ENCODE measurements at places on chromosomes 1 and 21.

DNA sequence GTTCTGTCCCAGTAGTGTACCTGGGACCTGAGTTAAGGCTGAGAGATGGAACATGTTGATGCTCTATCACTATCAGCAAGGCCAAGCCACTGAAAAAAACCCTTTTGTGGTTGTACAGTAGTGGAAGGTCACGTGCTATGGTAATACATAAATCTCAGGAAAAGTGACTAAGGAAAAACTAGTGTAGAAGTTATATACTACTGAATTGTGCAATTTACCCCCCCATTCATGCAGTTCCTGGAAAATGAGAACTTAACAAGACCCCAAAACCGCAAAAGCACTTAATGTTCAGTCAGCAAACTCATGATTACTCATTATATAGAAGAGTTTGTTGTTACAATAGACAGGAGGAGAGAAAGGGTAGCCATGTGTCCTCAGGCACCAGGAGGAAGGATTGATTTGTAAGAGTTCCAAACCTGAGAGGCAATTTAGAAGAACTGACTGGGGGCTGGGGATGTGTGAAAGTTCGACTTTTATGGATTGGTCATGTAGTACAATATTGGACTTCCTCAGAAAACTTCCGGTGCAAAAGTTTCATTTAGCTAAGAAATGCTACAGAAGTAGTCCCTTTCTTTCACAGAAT, 91.6 kb downstream of the RGL1 start:
- DNase-seq = no peak

DNA sequence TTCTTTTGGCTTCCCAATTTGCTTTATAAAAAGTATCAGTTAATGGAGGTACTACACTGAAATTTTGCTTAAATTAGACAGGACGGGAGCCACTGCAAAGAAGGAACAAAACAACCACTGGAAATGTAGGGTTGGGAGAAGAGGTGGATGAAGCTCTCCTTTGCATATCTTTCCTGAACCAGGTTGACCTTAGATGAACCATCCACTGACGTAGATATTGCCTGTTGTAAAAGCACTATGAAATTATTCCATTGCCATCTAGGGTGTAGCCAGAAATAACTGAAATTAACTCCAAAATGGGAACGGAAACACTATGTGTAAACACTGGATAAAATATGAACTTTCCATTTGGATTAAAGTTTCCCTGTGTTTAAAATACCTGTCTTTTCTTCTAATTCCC, 1.2 kb upstream of the ABL2 start:
- DNase-seq = no peak

- no peak for DNase-seq
Measured at GRCh38 chr1:8394456-8395321, 76.8 kb downstream of the SLC45A1 start.

DNA sequence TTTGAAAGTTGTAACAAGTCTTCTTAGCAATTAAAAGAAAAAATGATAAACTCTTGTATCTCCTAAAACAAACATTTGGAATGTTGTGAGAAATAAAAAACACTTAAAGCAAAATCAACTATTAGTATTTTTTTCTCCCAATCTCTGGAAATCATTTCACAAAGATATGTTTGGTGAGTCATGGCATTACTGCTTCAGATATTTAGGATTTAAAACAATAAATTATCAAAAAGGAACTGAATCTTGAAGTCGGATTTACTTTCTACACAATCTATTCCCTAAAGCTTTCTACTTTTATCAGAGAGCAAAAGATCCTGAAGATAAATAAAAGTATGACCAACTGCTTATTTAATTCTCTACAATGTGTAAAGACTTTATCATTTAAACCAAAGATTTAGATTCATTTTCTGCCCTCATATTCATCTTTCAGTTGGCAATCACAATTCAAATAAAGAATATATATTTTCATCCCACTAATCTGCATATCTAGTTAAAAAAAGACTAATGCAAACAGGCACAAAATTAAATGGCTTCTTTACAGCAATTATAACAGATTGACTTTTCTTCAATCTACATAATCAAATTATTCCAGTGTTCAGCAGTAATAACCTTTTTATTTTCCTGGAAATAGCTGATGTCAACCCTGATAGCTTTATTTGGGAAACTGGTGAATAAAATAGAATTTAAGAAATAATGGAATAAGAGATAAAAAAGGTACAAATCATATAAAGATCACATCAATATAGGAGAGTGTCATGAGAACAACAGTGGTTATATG, 230.0 kb downstream of the COP1 start:
- no peak for DNase-seq

DNA sequence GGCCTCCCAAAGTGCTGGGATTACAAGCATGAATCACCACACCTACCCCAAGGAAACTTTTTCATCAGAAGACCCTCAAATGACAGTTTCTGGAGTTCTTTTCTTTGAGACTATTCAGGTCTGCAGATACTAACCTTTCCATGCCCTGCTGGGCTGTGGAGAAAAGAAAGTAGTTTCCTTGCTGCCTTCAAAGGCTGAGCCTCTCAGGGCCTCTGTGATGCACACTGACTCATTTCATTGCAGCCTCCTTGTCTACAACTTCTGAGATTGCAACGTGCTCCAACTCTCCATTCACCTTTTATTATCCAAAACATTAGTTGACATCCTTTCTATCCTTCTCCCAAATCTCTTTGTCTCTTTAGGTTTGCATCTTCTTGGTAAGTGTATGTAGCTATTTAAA, 8.8 kb upstream of the SAMSN1 start:
- DNase-seq = no peak

- DNase-seq = no peak
Measured at GRCh38 chr21:44970766-44971671, 31.2 kb downstream of the SLX9 start.

- DNase-seq = peak; percentile 56
Measured at GRCh38 chr21:36297938-36298572, 21.9 kb upstream of the MORC3 start.

- DNase-seq = no peak
Measured at GRCh38 chr1:12528021-12528852, 89.8 kb downstream of the DHRS3 start.

- DNase-seq = no peak
Measured at GRCh38 chr21:41170442-41170841, 2.5 kb downstream of the BACE2 start.

GRCh38 chr1:174761901-174762585, 237.7 kb upstream of the CACYBP start:
- DNase-seq = no peak

DNA sequence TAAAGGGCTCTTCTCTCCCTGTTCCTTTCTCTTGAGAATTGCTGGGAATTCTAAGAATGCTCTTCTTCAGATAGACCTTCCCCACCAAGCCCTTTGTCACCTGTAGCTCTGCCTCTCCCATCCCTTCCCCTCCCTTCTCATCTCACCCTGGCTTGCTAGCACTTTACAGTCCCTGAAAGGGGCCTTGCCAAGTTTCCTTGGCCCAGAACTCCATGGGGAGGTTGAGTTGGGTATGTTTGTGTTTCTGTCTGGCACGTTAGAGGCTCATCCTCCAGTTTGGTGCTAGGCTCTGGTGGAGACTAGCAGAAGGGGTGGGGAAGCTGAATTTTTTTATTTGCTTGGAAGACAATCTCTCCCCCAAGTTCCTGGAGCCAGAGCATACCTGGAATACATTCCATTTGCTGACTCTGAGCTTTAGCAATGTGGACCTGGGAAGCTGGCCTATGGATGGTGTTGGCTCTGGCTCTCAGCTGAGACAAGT, 4.9 kb downstream of the CGN start:
- no peak for DNase-seq

DNA sequence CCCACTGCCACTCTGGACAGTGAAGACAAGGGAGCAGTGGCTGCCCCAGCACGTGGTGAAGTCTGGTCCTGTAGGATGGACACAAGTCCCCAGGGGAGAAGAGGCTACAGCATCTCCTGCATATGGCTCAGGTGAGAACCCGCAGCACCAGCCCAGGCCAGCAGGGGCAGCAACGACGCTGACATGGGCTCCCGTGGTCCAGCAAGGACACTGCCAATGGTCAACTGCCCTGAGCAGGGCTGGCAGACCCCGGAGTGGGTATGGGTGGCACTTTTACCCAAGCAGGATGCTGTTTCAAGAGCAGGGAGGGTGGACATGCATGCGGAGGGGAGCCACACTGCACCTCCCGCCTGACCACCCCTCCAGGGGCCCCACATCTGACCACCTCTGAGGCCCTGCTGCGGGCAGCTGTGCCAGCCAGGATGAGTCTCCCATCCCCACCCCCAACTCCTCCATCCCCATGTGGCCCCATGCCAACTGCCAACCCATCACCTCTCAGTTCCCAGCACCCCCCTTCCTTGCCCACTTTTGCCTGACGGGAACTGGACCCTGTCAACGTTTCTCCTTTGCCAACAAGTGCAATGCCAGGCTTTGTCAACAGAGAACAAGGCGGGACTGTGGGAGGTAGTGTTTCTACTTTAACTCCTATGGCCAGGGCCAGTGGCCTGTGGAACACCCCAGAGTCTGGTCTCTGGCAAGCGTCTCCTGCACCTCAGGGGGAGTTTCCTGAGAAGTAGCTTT, 8.6 kb downstream of the MORN1 start:
- DNase-seq = no peak

DNA sequence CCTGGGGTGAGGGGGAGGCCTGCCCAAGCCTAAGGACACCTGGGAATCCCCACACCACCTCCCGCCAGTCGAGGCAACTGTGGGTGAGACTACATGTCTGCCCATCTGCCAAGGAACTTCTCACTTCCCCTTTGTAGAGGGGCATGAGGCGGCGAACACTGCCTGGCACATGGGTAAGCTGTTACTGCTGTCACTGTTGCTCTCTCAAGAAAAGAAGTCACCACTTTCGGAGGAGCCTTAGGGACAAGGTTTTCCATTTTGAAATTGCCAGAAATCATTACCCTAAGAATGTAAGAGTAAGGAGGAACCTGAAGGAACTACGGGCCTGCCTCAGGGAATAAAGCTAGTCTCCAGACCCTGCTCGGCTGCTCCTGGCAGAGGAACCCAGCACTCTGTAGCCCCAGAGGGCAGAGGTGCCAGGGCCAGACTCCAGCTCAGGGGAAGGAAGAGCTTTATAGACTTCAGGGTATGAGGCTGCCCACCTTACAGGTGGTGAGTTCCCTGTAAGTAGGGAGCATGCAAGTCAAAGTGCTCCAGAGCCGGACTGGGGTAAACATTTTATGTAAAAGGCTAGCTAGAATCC, 23.3 kb downstream of the SLC2A1 start:
- DNase-seq = no peak

DNA sequence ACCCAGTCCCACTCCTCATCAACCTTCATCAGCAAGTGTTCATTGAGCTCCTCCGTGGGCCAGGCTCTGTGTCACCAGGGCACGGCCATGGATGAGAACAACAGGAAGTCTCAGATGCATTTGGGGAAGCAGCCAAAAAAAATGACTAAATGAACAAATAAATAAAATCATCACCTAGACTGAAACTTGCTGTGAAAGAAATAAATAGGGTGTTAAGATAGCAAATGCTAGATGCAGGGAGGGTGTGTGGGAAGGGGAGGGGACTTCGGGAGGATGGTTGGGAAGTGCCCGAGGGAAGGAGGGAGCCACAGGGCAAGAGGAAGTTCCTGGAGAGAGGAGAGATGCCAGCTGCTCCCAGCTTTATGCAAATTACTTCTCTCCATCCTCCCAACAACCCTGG, 696.7 kb downstream of the PTPRU start:
- no peak for DNase-seq

- no peak for DNase-seq
Measured at GRCh38 chr21:26539566-26539965, 33.5 kb downstream of the CYYR1 start.

DNA sequence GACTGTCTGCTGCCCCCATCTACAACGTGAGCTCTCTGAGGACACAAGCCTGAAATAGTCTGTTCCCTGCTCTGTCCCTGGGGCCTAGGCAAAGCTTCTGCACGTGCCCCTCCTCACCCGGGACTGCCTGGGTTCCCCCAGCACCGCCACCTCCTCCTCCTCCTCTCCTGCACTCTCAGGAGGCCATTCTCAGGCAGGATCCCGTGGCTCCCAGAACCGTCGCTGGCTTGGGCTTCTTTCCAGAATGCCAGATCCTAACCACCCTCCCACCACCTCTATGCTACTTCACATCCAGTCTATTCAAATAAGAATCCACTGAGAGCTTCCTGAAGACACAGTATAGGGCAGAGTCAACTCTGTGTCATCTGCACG, 11.2 kb downstream of the NPHP4 start:
- DNase-seq = no peak

- DNase-seq = no peak
Measured at GRCh38 chr1:27505420-27505680, 15.4 kb upstream of the WASF2 start.

GRCh38 chr1:221594576-221594975, 147.3 kb downstream of the DUSP10 start:
- DNase-seq = no peak

Measured in activated CD4-positive, alpha-beta T cell treated with anti-CD3 and anti-CD28 coated beads for 1 hour (primary cell).